Activated CD4-positive, alpha-beta T cell treated with anti-CD3 and anti-CD28 coated beads for 4 hours (primary cell): ENCODE measurements at places on chromosomes 3 and 15.

- no peak for DNase-seq
Observed at GRCh38 chr3:81953111-81953510, 191.7 kb upstream of the GBE1 start.

- no peak for DNase-seq
Observed at GRCh38 chr15:40466426-40467260, 4.1 kb upstream of the CHST14 start.

DNA sequence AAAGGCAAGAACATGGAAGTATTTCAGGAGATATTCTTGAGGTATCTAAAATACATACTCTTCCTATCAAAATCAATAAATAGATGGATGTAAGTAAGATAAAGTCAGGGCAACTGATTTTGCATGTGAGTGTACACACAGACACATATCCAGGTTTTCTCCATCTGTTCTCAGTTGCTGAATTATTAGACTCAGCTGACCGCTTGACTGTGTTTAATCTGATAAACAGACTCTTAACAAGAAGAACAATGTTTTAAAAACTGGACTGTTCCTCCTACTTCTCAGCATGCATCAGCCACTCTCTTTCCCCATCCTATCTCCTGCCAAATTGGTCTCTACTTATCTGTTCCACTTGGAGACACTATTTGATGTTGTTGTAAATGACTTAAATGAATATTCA lies 73.5 kb downstream of the GOLGA8G start:
- no peak for DNase-seq

- no peak for DNase-seq
Observed at GRCh38 chr3:63192248-63192647, 85.9 kb upstream of the SYNPR start.

GRCh38 chr3:192514081-192514753 lies 213.1 kb downstream of the FGF12 start:
- DNase-seq = no peak

- DNase-seq = no peak
Observed at GRCh38 chr3:180138871-180139270, 102.1 kb upstream of the PEX5L start.

- DNase-seq = no peak
Observed at GRCh38 chr3:107112356-107112755, 264.9 kb upstream of the CCDC54 start.

DNA sequence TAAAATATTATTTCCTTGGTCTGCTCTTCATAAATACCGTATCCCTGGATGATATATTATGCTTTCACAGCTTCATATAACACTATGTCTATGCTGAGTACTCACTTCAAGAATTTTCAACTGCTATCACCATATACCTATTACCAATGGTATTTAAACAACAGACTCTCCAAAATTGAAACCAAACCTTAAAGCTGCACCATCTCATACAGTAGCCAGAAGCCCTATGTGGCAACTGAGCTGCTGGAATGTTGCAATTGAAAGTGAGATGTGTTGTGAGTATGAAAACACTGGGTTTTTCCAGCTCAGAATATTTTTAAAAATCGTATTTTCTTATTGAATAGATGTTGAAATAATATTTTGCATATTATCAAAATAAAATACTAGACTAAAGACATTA lies 130.1 kb upstream of the GOLGA6L6 start:
- no peak for DNase-seq

DNA sequence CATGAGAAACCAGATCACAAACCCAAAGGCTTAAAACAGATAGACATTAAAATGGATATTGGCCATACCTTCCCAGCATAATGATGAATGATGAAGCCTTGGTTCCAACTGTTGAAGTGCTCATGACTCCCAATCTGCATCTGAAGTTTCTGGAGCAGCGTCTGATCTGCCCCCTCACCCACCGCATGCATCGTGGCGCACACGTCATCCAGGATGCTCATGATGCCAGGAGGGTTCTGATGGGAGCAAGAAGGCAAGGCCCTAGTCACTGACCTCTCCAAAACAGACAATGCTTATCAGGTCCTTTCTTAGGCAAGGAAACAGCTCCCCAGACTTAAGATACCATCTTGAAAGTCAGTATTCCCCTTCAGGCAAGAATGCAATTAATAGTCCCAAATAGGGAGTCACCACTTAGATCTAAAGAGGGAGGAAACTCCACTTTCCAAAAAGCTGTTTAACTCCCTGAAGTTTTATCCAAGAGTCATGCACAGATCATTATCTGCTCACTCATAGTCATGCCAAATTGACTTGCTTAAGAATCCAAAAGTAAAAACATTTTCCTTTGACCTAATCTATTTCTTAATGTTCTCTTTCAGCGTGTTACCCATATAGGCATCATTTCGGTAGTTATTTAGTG lies 2.1 kb downstream of the LDHAL6B start:
- DNase-seq = no peak

DNA sequence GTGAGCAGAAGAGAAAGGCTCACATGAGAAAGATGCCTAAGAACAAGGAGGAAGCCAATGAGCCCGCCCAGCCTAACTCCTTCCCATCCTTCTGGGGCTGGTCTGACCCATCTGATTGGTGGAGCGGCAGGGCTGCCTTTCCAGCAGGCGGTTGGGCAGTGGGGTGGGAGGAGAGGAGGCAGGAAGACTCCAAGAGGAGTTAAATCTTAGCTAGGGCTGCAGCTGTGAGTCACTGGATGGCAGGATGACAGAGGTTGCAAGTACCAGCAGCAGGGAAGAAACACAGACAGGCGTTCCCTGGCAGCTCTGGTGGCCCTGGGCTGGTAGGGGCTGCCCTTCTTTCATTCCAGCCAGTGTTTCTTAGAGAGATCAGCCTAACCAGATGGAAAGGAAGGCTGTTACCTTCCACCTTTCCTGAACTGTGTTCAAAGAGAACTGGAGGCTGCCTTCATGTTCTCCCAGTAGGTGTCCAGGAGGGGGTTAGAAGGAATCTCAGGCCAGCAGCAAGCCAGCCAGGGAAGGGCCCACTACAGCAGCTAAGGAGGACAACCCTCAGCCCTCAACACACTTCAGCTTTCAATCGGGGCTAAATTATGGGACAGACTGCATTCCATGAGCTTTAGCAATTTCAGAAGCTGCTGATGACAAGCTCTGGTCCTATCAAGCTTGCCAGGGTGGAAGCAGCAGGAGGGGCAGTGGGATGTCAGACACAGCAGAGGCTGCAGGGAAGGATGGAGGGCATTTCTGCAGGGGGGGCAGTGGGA lies 50.3 kb downstream of the CHSY1 start:
- DNase-seq = no peak

DNA sequence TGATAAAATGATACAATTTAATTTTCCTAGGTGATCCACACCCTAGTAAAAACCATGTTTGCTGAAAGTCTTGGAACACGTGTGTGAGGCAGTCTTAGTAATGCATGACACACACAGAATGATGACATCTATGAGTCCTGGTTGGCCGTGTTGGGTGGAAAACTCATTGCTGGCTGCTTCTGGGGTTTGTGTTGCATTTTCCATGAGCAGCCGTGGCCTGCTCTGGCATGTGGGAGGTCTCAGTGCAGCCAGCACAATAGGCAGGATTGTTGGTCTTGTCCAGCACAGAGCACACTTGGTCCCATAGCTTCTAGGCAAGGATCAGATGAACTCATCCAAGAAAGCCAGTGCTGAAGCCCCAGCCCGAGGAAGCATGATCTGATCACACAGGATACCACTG lies 172.8 kb upstream of the UBE3A start:
- DNase-seq = no peak

DNA sequence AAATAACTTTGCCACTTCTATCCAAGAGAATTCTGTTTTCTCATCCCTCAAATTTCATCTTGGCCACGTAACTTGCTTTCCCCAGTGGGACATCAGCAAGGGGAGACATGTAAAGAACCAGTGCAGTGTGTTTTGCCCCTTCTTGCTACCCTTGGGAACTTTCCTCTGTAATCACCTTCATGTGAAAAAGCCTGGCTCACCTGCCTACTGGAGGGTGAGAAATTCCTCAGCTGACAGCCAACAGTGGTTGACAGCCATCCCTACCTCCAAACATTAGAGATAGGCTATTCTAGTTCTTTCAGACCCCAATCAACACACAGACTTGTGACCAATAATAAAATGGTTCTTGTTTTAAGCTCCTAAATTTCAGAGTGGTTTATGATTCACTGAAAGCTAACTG lies 333.9 kb upstream of the TBC1D5 start:
- DNase-seq = no peak

DNA sequence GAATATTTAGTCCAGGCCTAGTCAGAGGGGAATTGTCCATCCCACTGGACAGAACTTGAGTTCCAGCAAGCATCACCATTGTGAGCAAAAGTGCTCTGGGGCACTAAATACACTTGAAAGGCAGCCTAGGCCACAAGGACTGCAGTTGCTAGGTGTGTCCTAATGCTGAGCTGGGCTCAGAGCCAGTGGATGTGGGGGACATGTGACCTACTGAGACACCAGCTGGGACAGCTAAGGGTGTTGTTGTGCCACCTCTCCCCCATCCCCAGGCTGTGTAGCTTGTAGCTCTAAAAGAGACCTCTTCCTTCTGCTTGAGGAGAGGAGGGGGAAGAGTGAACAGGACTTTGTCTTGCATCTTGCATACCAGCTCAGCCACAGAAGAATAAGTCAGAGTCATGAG lies 120.9 kb downstream of the DTWD1 start:
- no peak for DNase-seq

DNA sequence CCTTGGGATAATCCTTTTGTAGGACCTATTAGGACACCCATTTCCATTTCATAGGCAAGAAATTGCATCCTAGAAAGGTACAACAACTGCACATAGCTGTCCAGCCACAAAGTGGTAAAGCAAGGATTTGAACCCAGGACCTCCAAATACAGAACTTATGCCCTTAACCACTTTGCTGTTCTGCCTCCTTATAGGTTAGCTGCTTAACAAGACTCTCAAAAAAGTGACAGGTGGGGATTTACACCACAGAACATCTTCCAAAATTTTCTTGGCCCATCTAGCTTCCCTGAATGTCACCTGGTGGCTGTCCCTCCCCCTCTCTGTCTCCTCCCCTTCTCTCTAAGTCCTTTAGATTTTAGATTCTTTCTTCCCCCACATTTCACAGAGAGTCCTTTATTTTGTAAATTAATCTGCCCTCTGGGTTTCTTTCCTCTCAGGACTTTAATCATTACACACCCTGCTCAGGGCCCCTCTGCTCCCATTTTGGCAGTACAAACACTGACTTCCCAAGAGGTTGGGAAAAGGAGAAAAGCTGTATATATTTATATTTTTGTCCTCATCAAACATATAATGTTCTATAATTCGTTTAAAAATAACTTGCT lies 120.6 kb downstream of the CPNE4 start:
- no peak for DNase-seq

DNA sequence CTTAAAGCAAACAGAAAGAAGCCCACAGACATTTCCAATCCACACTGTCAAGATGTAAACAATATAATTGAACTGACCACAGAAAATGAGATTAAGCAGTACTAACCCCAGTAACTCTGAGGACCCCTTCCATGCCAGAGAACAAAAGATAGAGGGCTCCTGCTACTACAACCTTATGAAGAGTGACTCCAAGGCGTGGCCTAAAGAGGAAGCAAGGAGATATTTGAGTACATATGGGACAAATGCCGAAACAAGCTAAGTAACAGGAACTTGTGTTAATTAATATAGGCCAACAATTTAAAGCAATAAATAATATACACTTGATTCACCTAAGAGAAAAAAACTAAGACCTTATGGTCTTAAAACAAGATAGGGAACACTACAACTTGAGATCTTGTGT lies 25.0 kb upstream of the VPS39 start:
- DNase-seq = no peak
